ENCODE measurements at places on chromosomes 2 and 18.

DNA sequence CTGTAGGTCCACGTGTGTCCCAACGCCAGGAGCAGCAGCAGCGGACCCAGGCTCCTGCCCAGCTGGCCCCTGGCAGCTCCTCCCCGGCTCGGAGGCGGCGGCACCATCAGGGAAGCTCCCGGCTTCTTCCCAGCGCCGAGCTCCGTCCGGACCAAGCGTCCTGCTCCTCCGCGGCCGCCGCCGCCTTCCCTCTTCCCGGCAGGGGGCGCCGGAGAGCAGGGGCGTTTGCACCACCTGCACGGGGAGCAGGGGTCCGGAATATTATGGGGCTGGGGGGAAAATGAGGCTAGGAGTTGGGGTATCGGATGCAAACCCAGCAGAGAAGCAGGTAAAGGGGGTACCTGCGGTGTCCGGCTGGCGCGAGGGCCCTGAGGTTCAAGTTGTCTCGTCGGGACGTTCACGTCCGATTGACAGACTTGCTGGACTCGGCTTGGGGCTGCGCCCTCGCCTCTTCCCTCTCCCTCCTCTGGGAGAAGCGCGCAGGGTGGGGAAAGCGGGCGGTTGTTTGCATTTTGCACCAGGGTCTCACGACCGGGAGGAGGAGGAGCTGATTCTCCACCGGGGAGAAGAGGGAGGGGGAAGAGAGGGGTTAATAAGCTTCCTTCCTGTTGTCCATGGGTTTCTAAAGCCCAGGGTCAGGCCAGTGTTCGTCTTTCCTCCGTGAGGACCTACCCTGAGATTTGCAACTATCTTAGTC is at the start of gene CCBE1:
Gene CCBE1, minus strand, starts transcription at position 188 of the 697 bp plus-strand sequence.
- peak; percentile 41 for DNase-seq

- DNase-seq, result no peak
Observed at GRCh38 chr2:176526995-176527901, 258.0 kb downstream of the MTX2 start.

GRCh38 chr18:74271635-74272034 is 20.1 kb downstream of the CYB5A start:
- DNase-seq, result no peak

GRCh38 chr2:232335859-232336215 is 42.7 kb upstream of the ALPP start:
- no peak for DNase-seq

- DNase-seq, result no peak
Observed at GRCh38 chr2:208252716-208253492, 2.0 kb downstream of the IDH1 start.

GRCh38 chr2:85413592-85414420 is 3.6 kb upstream of the CAPG start:
- DNase-seq, result no peak

Measured in GM19239 (cell line).